ENCODE measurements at places on chromosomes 3 and 15.

- DNase-seq: no peak
Measured at GRCh38 chr3:10352146-10352911, 31.4 kb upstream of the SEC13 start.

DNA sequence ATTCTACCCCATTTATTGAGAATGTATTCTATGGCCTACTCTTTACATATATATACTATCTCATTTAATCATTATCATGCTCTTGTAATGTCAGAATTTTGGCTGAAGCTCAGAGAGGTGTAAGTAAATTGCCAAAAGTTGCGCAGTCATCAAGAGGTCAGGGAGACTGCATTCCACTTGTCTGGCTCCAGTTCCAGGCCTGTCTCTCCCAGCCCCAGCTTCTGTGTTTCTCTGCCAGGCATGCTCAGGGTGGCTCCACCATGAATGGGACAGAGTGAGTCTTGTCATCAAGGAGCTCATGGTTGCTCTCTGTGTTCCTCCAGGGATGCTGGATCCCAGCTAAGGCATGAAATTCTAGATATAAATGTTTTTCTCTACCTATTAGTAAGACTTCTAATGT is 635.1 kb upstream of the MDFIC2 start:
- no peak for DNase-seq

DNA sequence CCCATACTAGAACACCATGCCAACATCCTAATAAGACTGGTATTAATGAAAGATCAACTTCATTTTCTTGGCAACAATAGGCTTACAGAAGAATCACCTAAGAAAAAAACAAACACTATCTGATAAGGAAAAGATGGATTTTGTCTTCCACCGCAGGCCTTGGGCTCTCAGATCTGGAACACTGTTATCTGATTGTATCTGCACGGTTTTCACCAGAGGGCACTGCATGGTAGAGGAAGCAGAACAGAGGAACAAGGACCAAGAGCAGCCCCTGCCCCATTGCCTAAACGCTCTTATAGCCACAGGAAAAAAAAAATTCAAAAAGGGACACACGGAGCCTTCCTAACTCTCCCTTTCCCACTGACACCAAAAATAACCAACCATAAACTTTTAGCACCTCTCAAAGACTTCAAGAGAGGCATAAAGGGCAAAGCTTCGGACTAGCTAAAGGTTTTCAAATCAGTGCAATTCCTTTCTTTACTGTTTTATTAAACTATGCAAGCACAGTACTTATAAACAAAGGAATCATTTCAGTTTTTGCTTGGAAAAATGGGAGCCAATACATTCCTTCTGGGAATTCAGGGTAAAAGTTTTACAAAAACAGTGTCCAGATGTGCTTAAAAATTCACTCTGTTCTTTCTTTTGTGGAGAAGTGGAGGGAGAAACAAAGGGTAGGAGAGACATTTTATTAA is 23.3 kb downstream of the IL17RD start:
- no peak for DNase-seq

DNA sequence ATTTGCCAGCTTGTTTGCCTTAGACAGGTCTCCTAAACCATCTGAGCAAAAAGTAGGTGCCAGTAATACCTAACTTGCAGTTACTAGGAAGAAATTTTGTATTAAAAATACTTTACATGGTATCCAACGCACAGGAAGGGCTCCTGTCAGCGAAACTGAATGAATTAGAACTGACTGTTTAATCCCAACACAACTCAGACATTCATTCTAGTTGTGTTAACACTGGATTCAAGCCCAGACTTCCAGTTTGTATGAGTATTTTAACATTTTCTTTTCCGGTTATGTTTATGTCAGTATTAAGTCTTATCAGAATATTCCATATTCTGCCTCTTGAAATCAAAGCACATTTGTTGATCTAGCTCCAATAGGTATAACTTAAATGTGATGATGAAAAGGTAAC is 82.0 kb upstream of the SOX2 start:
- DNase-seq: no peak

DNA sequence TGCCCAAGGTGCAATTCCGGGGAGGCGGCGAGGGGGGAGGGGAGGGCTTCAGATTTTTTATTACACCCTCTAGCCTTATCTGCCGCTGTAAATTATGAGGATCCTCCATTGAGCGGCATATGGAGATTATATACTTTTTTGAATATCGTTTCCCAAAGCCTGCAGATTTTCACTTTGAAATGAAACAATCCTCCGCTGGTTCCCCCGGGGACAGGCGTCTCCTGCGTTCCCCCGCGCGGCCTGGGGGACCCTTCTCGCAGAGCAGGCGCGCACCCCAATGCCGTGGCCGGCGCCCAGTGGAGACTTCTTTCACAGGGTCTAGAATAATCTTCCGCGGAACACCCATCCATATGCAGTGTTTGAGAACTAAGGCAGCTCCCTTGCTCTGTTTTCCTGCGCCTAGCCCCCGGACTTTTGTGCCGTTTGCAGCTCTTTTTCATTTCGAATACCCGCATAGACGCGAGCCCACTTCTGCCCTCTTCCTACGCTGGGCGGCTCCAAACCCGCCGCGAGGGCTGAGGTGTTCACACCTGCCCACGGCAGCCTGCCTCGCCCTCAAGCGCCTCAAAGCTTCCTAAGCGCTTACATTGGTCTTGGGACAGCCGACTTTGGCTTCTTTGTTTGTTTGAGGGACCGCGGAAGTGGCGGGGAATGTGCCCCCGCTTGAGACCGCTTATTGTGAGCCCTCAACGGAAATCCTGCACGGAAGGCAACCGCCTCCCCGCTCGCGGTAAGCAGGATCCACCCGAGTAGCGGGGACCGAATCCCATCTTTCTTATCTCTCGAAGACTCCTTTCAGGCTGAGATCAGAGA is 7.5 kb downstream of the SOX14 start:
- DNase-seq: no peak

GRCh38 chr3:195048059-195048905 is 222.7 kb downstream of the XXYLT1 start:
- no peak for DNase-seq

GRCh38 chr3:58298190-58298589 is 7.9 kb upstream of the RPP14 start:
- DNase-seq: no peak

- DNase-seq: no peak
Measured at GRCh38 chr3:94303266-94303665, 240.4 kb downstream of the NSUN3 start.

GRCh38 chr3:30309961-30310954 is 296.1 kb upstream of the TGFBR2 start:
- DNase-seq: no peak

DNA sequence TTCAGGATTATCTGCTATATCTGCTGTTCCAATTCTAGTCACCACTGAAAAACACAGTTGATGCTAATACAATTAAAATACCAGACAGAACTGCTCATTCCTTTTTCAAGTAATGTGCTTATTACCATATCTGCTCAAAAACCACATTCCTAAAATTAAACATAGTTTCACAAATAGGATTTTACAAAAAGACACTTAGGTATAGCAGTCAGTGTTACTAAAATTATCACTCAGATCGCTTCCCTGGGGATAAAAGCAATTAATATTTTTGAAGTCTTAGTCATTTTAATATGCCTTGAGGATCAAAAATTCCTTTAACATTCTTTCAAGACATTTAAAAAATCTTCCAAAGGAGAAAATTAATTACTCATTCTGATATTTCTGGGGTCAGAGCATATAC is 71.5 kb downstream of the RAD18 start:
- DNase-seq: no peak

DNA sequence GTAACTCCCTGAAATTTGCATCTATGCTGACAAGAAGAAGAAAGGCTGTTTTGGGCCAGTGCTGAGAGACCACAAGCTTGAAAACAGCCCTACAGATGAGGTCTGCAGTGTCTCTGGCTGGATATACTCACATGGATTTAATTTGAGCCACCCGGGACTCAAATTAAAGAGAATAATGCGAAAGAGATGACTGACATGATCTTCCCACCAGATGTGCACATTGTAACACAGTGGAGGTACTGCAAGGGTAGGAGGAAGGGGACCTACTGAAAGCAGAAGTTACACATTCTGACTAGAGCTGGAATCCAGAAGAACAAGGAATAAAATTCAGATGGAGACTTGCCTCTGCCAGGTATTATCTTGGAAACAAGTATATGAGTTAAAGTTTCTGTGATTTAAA is 728.3 kb upstream of the SGO1 start:
- no peak for DNase-seq

DNA sequence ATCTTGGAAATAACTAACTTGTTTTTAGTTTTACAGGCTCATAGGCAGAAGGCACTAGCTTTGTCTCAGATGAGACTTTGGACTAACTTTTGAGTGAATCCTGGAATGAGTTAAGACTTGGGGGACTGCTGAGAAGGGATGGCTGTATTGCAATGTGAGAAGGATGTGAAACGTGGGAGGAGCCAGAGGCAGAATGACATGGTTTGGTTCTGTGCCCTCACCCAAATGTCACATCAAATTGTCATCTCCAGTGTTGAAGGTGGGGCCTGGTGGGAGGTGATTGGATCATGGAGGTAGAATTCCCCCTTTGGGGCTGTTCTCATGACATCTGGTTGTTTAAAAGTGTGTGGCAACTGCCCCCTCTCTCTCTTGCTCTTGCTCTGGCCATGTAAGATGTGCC is 28.8 kb upstream of the CCDC50 start:
- no peak for DNase-seq

DNA sequence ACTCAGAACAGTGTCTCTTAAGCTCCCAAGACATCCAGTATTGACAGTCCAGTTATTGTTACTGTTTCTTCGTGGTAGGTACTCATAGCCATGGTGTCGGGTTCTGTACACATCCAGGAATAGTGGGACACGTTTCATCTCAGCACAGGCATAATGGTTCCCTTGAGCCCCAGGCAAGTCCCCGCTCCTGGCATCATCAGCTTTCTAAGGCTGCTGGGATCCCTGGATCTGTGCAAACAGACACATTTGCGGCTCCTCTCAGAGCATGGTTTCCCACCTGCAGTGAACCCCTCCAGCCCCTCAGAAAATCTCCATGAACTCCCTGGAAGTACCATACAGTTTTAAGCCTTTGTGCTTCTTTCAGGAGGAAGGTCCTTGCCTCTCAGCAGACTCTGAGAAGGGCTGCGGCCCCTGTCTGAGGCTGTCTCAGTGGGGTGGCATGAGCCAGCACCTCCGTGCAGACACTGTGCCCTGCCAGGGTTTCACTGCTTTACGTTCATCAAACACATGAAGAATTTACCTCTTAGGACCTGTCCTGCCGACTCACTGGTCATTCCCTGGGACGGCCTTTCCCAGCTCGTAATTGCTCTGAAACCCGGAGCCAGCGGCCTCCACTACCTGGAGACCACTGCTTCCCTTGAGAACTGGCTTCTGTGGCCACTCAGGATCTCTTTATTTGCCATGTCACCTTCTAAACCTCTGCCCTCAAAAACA is 124.9 kb downstream of the LRRK1 start:
- no peak for DNase-seq

DNA sequence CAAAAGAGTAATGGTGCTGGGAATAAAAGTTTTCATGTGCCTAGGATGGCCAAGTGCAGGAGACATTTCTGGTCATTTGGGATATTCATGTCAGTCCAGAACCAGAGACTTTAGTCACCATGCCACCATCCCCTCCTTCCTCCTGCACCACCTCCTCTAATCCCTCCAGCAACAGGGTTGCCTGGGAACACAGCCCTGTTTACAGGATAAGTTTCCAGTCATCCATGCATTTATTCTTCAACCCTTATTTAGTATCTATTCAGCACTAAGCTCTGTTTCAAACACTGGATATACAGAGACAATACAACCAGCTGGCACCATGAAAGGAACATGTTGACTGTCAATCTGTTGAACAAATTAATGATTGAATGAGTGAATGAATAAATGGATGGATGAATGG is 211.7 kb downstream of the CLSTN2 start:
- DNase-seq: no peak

GRCh38 chr3:71195492-71195891 is 388.0 kb downstream of the FOXP1 start:
- no peak for DNase-seq

DNA sequence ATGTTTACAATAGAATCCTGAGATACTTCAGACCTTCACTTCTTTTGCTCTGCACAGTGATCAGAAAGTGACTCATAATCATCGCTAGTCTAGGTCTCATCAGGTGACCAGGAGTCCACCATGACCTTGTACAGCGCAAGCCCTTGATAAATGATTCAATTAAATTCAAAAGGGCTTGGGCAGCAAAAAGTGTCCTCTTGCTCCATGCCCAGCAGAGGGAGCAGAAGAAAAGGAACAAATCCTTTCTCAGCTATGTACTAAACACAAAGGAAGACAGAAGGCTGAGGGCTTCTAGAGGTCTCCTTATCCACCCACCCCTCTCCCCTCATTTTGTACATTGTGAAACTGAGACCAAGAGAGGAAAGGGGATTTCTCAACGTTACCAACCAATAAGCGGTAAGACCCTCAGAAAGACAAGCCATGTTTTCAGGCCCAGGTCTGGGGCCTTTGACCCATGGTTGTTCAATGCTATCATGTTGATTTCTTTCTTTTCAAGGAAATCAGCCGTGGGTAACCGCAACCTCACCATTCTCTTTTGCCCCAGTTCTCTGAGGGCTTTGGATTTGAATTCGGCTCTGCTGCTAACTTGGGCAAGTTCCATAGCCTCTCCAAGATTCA is 74.8 kb downstream of the AQP9 start:
- peak; percentile 43 for DNase-seq

DNA sequence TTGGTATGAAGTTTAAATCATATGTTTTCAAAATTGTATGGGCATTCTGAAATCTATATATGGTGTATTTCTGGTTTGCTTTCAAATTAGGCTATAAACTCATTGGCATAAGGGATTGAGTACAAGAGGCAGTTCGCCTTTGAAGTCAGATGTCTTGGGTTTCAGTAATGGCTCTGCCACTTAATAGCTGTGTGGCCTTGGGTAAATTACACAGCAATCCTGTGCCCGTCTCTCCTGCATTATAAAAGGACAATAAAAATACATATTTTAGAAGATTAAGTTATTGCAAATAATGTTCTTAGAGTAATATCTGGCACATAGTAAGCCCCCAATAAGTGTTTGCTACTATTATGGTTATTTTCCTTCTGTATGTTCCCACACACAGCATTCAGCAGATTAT is 20.4 kb upstream of the STRIT1 start:
- no peak for DNase-seq

DNA sequence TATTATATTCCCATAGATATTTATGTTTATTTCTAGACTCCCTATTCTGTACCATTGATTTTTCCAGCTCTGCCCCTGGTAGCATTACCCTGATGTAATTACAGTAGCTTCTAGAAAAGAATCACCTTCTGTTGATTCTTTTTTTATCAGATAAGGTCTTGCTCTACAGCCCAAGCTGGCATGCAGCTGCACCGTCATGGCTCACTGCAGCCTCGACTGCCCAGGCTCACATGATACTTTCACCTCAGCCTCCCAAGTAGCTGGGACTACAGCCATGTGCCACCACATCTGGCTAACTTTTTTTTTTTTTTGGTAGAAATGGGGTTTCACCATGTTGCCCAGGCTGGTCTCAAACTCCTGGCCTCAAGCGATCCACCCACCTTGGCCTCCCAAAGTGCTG is 41.8 kb downstream of the SLC24A1 start:
- no peak for DNase-seq

Data from NCI-H446 (cell line).